IPS-NIHi11 (cell line): ENCODE measurements at places on chromosomes 6 and 20.

DNA sequence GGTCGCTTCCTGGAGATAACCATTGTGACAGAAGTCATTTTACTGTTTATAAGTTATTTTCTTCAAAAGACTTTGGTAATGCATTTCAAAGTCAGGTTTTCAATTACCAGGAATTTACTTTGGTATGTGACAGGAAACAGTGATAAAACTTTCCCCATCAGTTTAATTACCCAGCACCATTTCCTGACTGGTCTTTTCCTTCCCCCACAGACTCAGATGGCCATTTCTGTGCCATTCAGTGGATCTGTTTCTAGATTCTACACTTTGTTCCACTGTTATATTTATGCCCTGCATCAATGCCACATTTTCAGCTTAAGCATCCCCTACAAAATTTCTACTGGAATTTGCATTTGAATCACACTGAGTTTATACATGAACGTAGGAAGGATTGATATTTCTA is 16.3 kb downstream of the RRBP1 start:
- DNase-seq = no peak

DNA sequence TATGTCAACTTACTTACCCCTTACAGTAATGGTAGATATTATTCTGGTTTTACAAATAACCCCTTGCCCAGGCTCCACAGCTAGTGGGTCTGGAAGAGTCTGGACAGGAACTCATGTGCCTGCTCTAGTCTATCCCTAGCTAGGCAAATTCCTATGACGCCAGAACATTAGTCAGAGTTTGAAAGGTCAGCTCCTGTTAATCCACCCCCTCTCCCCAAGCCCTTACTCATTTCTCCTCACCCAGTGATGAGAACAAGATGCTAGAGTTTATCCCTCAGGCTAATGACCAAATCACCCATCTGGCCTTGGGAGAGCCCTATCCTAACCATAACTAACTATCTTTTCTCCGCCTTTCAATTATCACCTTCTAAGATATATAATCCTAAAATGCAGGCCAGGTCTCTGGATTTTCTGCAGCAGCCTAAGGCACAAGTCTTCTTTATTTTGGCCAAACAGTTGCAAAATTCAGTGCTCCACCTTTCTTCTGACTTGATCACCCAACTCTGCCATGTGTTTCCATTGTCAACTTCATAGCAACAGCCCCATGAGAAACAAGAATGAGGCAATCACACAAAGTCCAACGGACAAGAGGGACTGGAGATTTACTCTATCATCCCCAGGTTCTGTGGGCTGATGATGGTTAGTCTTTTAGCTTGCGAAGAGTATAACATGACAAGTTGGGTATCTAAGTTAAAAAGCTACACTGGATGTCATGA is 113.3 kb downstream of the TASP1 start:
- DNase-seq = no peak

GRCh38 chr6:110285306-110286060 is 72.7 kb downstream of the METTL24 start:
- peak; percentile 13 for DNase-seq

- no peak for DNase-seq
Observed at GRCh38 chr20:21203088-21203656, 77.3 kb downstream of the KIZ start.

GRCh38 chr6:39391182-39391581 is 68.7 kb upstream of the KCNK16 start:
- DNase-seq = no peak

DNA sequence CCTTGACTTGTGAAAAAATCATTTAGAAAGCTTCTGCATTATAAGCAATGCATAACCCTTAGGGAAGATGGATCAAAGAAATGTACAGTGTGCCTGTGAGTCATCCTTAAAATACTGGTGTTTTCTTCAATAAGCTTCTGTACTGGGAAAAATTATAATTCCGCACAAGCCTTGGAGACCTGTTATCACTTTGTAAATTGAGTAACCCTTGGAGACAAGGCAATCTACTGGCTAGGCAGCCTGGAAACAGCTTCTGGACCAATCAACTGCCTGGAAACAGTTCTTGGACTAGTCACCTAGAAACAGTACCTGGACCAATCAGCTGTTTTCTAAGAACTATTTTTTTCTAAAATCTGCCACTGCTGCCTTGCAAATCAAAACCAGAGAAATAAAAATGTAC is 25.8 kb upstream of the RNGTT start:
- peak; percentile 10 for DNase-seq

DNA sequence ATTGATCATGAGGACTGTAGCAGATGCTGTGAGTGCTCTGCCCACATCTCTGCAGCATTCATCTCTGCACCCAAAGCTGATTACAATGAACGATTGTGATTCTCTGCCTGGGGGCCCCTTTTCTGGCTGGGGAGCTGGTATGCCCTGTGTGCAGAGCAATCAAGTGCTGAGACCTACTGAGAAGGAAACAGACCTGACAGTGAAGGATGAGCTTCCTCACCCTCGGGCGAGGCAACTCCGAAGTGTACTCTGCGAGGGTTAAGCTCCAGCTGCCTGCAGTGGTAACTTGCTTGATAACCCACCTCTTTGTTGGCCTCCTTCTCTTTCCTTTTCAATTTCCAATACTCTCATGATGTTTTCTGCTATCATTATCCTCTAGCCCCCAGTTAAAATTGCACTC is 289.7 kb upstream of the RNF24 start:
- DNase-seq = no peak

DNA sequence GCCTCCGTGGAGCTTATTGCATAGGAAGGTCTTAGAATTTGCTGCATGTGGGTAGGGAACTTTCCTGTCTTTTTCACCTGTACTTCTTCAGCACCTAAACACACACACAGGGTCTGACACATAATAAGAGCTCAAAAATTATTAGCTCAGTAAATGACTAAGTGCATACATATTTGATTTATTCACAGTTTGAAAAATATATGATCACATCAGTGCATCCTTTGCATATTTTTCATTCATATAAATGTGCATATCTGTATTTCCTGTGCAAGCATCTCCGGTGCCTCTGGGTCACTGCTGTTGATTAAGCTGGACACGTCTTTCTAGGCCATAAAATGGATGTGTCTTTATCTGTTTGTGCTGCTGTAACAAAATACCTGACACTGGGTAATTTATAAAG is 234.7 kb downstream of the UST start:
- DNase-seq = no peak

GRCh38 chr6:105459049-105459448 is 56.2 kb upstream of the PREP start:
- no peak for DNase-seq
